ENCODE measurements at places on chromosomes 1 and 21.

DNA sequence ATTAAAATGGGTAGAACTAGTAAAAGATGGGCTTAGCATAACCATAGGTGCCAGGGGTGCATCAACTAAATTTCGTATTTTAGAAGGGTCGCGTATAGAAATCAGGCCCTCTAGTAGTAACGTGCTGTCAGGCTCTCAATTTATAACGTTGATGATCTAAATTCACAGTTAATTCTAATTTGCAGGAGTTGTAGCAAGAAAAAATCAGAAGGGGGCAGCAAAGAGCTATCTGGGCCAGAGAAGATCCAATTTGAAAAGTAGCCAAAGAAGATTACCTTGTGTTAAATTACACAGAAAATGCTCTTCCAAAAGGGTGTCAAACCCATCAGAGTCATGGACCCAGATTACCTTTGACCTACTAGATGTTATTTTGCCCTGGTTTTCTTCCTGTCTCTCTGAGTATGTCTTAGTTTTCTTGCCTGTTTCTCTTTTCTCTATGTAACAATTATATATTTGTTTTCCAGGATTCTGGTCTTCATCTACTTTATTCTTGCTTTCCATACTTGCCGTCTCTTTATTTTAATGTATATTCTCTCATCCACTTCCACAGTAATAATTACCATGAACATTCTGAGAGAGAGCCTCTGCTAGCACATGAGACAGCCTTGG, 1030.9 kb downstream of the AMY1C start:
- no peak for DNase-seq

GRCh38 chr1:20185834-20186782, at the start of the genes PLA2G2C and UBXN10:
TSS of gene PLA2G2C (minus strand) at chr1:20186518. CDS start at chr1:20177363, 9,155 bp downstream.
TSS of gene UBXN10 (plus strand) at chr1:20186096. CDS start at chr1:20190562, 4,466 bp downstream.
- peak; percentile 7 for DNase-seq

GRCh38 chr1:31755197-31755611, 8.9 kb downstream of the ADGRB2 start:
- DNase-seq: no peak

GRCh38 chr1:71557138-71557537, 476.3 kb upstream of the ZRANB2 start:
- no peak for DNase-seq

- no peak for DNase-seq
Measured at GRCh38 chr1:54567961-54568360, 19.9 kb downstream of the ACOT11 start.

DNA sequence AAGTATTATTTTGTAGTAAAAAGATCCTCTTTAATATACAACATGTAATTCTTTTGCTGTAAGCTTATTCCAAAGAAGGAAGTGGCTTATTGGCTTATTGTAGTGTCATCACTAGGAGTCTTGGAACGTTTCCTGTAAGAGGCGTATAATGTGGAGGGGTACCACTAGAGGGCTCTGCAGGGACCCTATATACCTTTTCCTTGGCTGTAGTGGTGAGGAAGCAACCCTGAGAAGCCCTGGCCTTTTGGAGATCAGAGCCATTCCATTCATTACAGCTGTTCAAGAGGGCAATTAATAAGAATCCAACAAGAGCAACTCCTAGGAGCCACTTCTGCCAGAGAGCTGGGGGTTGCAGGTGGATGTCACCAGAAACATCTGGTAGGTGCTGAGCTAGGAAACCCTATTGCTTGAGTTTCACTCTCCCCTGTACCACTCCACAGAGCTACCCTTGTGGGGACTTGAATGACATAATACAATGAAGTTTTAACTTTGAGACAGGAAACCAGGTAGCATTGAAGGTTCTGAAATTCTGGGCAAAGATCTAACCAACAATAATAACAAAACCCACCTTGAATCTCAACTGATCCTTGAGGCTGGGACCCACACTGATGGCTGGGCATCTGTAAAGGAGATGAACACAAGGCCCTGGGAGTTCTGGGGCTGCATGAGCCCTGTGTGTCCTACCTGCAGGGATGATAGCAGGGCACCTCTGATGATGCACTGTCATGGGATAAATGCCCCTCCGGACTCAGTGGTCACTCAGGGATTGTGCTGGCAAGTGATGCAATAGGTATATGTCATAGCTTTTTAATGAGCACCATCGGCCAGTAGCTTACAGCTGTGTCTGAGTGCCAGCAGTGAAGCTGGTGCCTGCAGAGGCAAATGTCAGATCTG, 160.2 kb upstream of the COA6 start:
- DNase-seq: no peak

DNA sequence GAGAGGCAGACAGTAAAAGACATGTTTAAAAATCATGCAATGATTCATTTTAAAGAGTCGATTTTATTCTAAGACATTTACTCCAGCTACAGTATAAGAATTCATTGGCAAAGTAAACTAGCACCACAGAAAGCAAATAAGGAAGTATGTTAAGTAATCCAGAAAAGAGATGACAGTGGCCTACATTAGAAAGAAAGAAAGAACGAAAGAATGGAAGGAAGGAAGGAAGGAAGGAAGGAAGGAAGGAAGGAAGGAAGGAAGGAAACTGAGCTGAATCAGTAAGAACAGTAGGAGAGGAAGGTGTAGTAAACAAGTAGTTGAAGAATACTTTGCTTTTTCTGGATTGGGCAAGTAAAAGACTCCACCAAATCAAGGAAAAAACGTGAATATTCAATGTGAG, 62.2 kb downstream of the ZZZ3 start:
- no peak for DNase-seq

DNA sequence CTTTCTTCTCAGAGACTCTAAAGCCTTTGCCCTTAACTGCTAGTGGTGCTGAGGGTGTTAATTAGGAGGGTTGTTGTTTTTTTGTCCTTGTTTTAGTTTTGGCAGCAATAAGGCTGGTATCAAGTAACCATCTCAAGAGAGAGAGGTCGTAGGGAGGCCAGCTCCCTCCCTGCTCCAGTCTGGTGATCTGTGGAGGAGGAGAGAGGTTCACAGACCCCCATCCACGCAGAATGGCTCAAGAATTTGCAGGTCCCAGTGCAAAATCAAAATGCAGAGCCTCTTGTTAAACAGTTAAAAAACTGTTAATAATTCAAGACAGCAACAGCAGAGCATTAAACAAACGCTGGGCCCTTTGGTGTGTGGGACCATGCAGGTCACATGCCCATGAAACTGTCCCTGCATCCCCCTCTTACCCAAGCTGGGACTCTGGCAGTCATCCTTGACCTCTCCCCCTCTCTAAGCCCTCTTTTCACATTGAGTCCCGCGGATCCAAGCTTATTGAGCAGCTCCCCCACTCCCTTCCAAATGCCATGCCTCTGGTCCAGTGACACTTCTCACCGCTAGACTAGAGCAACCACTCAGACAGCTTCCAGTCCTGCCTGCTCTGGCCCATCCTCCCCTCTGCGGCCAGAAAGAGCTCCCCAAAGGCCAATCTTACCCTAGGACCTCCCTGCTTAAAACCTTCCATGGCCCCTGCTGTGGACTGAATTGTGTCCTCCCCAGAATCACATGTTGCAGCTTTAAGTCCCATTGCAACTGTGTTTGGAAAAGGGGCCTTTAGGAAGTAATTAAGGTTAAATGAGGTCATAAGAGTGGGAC, 47.7 kb upstream of the RPL11 start:
- DNase-seq: no peak

GRCh38 chr1:61647142-61647541, 77.8 kb downstream of the TM2D1 start:
- no peak for DNase-seq

- DNase-seq: no peak
Measured at GRCh38 chr1:231581859-231582258, 44.7 kb upstream of the DISC1 start.

DNA sequence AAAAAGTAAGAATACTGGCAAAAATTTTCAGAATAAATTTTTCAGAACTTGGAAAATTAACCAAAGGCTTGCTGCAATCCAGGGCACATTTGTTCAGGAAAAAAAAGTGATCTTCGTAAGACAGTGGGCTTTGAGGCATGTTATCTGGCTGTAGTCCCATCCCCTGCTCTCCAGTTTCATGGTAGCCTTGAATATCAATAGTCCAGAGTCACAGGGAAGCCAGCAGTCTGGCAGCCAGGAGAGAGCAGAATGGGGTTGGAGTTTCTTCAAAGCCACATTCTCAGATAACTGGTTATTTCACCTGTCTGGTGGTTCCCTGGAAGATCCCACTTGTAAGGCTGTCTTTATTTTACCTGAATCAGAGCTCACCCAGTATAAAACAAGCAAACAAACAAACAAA, 669.3 kb downstream of the MATN1 start:
- no peak for DNase-seq

DNA sequence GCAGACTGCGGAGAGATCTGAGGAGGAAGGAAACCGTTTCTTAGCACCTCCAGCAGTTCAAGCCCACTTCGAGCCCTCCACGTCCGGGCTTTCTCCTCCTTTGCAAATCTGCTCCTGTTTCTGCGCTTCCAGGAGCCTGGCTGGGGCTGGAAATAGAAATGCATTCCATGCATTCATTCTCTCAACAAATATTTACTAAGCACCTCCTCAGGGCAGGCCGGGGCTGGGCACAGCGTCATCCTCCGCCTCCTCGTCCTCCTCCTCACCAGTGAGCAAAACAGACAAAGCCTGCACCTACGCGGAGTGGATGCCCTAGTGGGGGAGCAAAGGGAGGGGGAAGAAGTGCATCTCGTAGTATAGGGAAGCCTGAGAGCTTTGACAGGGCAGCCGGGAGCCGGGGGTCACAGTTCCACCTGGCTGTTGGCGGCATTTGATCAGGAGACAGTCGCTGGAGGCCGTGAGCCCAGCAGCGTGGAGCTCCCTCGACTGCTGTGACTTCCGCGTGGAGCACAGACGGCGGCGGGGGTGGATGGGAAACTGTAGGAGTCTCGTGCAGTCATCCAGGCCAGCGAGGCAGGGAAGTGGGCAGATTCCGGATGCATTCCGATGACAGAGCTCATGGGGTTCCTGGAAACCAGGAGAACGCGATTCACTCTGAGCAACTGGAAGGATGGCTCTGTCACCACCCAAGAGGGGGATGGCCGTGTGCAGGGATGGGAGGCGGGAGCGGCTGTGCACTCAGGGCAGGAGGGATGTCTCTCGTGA, 93.5 kb downstream of the SIK1 start:
- DNase-seq: no peak

- DNase-seq: no peak
Measured at GRCh38 chr1:183304440-183305107, 113.6 kb downstream of the NMNAT2 start.

DNA sequence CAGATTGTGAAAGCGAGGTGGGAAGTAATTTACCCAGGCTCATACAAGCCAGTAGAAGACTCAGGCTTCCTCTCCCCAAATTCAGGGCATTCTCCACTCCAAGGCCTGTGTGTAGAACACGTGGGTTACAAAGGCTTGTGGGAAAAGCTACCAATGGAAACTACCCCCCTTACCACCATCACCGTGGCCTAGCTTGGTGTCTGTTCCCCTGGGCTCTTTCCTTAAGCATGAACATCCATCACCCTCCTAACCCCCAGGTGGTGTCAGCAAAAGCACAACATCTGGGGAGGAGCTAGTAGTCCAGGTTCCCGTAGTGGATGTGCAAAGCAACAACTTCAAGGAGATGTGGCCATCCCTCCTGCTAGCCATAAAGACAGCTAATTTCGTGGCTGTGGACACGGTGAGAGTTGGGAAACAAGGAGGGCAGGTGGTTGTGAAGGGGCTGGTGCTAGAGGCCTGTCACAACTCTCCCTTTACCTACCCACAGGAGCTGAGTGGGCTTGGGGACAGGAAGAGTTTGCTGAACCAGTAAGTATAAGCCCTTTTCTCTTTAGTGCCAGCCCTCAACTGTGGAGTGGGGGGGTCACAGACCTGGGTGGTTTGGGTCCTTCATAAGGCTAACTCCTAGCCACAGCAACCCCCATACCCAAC, 701 bp upstream of the MUTYH start:
- no peak for DNase-seq

DNA sequence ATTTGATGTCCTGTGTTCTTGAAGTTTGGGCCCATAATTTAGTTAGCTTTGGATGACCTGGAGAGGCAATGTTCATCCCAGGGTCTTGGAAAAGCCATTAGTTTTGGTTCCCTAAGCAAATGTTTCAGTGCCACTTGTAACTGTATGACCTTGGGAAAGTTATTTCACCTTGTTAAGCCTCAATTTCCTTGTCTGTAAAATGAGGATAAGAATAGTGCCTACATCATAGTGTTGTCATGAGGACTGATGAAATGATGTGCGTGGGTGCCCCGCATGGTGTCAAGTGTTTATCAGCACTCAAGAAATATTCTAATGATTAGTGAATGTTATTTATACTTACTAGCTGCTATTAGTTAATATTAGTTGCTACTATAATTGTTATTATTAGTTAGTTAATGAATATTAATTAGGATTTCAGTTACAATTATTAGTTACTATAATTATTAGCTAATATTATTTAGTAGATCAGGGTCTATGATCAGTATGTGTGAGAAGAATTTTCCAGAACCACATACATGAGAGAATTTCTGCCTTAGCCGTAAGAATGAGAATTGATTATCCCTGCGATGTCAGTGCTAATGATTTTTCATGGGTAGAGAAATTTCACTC, 1.9 kb downstream of the SH3BGR start:
- DNase-seq: no peak

- DNase-seq: no peak
Measured at GRCh38 chr1:43651188-43651587, 1.2 kb downstream of the KDM4A start.

DNA sequence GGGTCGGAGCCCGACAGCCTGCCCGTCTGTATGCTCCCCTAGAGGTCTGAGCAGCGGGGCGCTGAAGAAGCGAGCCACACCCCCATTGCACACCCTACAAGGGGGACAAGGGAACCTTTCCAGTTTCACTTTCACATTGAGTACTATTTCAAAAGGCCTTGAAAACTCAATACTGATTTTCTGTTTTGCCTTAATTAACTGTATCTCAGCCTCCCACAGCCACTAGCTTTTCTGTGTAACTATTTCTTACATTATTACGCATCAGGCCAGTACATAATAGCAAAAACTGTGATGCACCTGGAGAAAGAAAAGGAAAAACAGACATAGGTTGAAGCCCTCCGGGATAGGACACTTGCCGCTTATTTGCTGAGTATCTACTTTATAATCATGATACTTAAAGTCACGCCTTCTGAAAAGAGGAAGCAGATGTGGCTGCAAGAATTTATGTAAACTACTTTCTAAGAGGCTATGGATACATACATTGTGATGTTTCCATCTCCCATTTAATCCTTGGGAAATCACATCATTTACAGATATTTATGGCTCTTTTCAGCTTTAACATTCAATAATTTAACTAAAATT, 1719.5 kb downstream of the MRPL39 start:
- DNase-seq: peak; percentile 10

DNA sequence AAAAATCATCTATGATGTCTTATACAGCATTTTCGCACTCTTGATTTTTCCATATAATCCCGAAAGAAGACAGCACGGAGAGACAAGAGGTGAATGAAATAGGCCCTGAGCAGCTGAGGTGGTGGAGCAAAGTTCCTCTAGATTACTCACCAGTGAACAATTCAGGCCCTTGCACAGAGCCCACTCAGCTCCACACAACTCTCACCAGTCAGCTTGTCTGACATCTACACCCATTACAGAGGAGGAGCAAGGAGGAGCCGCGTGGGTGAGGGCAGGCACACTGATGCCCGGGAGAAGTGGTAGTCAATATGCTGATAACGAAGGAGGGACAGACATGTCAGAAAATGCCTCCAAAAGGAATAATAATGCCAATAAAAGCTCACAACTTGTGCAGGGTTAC, 59.9 kb downstream of the DNM3 start:
- no peak for DNase-seq

GRCh38 chr1:2951856-2952255, 69.4 kb upstream of the ACTRT2 start:
- DNase-seq: no peak

- DNase-seq: no peak
Measured at GRCh38 chr1:35486858-35487408, 70.3 kb downstream of the KIAA0319L start.
